ENCODE measurements at places on chromosomes 2 and 18.

DNA sequence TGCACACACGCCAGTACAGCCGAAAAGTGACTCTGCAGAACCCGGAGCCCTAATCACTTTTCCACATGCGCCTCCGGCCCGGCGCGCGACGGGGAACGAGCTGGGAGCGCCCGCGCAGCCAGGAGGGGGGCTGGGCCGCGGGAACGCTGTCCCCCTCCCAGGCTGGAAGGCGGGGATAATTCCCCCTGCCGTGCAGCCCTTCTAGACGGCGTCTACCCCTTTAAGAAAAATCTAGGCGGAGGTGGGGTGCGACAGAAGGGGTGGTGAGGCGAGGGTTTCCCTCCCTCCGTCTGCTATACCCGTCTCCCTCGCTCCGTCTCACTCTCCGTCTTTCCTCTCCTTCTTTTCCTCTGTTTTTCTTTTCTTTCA lies 2.4 kb downstream of the CYP26B1 start:
- DNase-seq = no peak

DNA sequence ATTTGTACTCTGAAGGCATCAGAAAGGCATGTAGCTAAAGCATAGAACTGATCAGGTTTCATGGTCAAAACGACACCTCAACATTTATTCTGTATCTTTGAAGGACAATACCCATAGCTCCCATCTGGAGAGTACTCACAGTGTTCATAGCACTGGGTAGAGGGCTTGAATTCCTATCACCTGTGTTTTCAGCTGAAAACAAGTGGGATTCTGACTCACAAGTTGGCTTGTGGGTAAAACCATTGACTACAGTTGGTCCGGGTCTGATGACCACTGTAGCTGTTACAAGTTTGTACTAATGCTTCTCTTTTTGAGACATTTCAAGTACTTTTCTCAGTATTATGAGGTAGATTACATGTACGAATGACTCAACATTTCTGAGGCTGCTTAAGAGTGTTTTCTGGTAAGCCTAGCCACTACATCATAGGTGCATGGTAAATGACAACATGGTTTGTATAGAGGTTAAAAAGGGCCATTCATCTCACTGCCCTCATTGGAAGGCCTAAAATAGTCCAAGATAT lies 68.6 kb upstream of the PELI1 start:
- no peak for DNase-seq

GRCh38 chr2:176193048-176193447 lies 4.6 kb downstream of the HOXD1 start:
- DNase-seq = no peak

GRCh38 chr2:46945671-46946070 lies 30.1 kb upstream of the MCFD2 start:
- DNase-seq = no peak

GRCh38 chr2:127122361-127123027 lies 15.5 kb upstream of the BIN1 start:
- DNase-seq = no peak

DNA sequence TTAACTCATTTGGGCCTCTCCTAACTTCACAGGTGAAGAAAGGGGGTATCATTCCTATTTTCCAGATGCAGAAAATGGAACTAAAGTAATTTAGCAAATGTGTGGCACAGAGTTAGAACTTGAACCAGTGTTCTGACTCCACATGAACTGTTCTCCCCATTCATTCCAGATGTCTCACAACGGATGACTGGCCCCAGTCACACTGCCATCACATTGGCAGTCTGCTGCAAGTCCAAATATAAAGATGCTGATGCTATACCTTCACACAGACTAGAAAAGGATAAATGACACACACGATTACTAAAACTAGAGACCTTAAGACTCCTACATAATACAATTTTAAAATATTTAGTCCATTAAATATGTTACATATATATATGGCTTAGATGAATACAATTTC lies 195.7 kb downstream of the NBAS start:
- no peak for DNase-seq

GRCh38 chr18:33101316-33101715 lies 328.5 kb upstream of the KLHL14 start:
- DNase-seq = no peak

DNA sequence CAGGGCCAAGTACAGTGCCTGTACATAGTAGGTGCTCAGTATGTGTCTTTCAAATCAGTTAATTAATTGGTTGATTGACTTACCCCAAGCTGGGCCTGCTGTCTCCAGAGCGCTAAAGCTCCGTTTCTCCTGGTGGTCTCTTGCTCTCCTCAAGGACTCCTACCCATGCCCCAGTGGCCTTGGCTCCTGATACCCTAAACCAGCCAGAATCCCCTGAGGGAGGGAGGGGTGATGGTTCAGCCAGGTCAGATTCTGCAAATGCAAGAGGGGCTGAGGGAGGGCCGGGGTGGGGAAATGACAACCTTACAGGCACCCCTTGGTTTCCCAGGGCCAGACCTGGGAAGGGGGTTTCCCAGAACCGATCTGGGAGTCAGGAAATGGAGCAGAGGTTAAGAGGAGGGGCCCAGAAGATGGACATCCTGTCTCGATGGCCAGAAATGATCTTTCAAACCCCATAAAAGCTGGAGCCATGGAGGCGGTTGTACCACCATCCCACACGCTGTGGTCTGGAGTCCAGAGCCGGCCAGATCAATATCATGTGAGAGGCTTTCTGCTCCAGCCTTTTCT lies 209.1 kb downstream of the TNS1 start:
- DNase-seq = no peak

- no peak for DNase-seq
Observed at GRCh38 chr2:178280244-178280852, 86.0 kb downstream of the OSBPL6 start.

DNA sequence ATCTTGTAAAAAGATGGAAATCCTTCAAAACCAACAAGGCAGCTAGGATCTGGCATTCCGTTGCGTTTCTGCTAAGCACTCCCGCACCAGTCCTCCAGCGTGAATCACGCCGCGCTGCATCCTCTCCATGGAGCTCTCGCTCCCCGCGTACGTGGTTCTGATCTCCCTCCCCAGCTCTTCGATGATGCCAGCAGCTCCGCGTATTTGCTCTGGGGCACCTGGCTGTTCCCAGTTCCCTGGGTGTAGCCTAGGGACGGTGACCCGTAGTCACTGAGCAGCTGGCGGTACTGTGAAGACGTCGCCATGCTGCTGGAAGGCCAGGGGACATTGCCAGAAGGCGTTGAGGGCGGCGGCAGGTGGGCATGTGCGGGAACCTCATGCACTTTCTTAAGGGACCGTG lies 407.5 kb downstream of the RNF144A start:
- DNase-seq = no peak

DNA sequence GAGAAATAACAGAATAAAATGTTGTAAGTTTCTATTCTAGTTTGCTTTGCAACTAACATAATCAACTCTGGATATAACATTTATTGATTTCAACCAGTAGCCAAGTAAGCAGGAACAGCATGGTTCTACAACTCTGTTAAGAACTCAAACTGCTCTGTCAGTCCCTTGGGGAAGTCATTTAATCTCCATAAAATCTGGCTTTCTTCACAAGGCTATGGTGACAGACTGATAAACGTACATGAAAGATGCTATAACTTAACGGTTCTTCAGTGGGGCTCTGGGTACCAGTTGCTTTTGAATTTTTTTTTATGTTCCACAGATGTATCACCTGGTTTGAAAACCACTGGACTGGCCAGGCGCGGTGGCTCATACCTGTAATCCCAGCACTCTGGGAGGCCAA lies 10.3 kb downstream of the PSME4 start:
- no peak for DNase-seq

- no peak for DNase-seq
Observed at GRCh38 chr18:37253394-37254235, 312.0 kb downstream of the CELF4 start.

GRCh38 chr18:2845172-2845571 lies 1.6 kb upstream of the EMILIN2 start:
- no peak for DNase-seq

GRCh38 chr2:161370981-161371380 lies 45.1 kb upstream of the TBR1 start:
- no peak for DNase-seq

DNA sequence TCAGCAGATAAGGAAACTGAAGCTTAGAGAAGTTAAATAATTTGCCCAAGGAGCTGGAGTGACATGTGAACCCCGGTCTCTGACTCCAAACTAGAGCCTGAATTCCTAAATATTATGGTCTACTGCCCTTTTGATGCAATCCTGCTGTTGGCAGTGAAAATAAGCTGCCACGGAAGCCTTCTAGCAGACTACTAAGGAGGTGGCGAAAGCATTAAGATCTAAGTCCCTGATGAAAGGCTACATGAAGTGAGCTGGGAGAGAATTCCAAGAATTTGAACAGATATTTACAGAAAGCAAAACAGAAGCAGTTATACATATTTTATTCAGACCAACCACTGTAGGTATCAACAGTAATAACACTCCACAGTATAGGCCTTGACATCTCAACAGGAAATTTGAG lies 28.1 kb downstream of the TRMT61B start:
- DNase-seq = no peak

DNA sequence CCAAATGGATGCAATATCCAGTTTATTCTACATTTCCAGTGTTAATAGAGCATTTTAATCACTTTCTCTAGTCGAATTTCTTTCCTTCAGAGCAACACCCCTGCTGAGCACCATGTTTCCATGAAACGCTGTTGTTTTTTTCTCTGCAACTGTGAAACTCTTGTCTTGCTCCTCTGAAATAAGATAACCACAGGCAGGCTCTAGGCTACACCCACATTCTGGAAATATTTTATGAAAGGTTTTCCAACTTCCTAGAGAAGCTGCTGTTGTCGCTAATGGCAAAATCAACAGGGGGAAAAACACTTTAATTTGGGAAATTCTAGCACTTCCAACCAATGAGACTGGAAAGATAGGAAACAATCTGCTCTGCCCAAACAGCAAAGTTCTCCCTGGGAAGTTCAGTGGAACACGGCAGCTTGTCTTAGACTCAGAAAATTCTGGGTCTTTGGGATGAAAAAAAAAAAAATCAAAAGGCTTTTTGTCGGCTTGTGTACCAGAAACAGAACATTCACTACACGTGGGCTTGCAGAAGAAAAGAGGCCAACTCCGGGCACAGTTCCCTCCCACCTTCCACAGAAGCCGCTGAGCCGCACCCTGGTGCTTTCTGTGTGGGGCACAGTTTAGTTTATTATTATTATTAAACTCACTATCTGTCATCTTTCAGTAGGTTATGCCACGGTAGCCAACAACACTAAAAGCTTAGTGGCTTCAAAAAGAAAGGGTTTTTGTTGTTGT lies 98.7 kb downstream of the MMADHC start:
- DNase-seq = no peak

- DNase-seq = no peak
Observed at GRCh38 chr2:129203331-129203730, 776.1 kb upstream of the RAB6C start.

DNA sequence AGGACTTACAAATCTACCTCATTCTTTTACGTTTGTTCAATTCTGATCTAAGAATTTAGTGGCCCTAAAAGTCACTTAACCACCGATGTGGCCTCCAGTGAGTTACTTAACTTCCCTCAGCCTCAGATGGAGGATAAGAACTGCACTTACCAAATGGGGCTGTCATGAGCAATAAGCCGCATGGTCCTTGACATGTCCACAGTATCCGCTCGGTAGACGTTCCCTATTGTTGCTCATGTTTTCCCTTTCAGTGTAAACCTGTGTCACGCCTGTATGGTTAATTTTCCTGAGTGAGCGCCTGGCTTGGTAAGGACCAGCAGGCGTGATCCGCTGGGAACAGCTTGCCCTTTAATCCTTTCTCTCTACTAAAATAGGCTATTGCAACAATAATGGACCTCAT lies 20.3 kb downstream of the SEC11C start:
- no peak for DNase-seq

DNA sequence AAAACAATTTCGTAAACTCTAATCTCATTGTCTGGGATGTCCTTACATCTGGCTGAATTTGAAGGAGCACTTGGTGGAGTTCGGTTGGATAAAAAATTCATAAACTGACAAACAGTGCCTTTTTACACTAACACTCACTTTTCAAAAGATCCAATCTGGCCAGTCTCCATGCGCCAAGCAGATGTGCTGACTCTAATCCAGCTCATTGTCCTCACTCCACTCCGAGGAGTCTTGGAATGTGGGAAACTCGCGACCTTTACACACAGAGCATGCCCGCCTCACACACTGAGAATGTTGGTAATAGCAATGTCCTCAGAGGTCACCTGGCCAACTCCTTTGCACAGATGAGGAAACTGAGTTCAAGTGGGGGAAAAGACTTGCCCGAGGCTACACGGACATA lies 66.8 kb downstream of the XDH start:
- DNase-seq = no peak

- DNase-seq = no peak
Observed at GRCh38 chr2:204776781-204777559, 231.7 kb downstream of the PARD3B start.

DNA sequence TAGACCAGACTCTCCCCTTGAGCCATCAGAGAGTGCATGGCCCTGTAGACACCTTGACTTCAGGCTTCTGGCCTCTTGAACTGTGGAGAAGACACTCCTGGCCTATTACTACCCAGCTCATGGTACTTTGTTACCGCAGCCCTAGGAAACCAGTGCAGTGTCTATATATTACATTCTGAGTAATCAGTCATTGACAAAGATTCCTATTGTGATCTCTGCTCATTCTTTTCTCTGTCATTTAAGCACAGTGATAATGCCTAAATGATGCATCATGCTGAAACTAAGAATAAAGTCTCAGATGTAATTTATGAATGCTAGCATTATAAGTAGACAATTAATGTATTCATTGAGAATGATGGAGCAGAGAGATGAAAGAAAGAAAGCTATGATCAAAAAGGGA lies 603.5 kb downstream of the SOCS6 start:
- DNase-seq = no peak

GRCh38 chr2:589281-590130 lies 87.7 kb downstream of the TMEM18 start:
- DNase-seq = no peak

- DNase-seq = no peak
Observed at GRCh38 chr2:25365241-25365640, 23.5 kb upstream of the DNMT3A start.

DNA sequence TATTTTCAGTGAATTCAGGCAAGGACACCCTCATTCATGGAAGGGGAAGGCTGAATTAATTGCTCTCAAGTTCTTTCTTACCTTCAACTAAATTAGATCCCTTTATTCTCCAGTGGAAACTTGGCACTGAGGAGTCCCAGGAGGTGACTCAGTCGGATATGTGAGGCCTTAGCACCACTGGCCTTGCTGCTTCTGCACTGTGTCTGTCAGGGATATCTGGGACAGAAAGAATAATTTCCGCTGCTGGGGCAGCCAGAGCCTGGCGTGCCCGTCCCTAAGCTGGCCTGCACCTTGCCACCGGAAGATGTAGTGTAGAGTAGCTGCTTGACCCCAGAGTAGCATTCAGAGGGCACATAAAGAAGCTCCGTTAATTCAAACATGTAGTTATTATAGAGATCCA lies 53.4 kb downstream of the LIMS1 start:
- DNase-seq = no peak

DNA sequence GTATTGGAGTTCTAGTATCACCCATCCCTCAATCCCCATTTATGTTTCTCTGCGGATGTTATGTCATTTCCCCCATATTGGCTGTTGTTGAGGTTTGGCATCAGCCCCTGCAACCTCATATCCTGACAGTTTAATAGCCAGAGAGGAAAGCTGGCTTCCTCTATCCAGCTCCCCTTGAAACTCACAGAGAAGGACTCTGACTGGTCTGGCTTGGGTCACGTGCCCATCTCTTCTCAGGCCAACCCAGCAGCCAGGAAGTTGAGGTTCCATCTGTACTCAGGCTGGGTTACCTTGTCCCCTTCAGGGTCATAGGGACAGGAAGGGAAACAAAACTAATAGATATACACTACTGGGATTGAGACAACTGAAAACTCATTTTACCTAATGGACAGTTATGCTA lies 148.0 kb upstream of the SLC14A2 start:
- DNase-seq = no peak
